Activated CD4-positive, alpha-beta T cell treated with anti-CD3 and anti-CD28 coated beads, Interleukin-2, amount 10 ng/mL, durations not matched to agents 7 days and 5 days (primary cell): ENCODE measurements at places on chromosomes 3 and 15. TPM values are rescaled to one million over a fixed set of nuclear protein-coding genes. Genes with fewer than 3 reads are reported as not detected.

SLC38A3 gene
- total RNA-seq = not detected

OR5H1 gene
- total RNA-seq = not detected

CIDEC gene
- not detected for total RNA-seq

COMMD4 gene
- 72.2 TPM for total RNA-seq

ITIH1 gene
- total RNA-seq = not detected

AADAC gene
- not detected for total RNA-seq

MESD gene
- 34.0 TPM for total RNA-seq

PROK2 gene
- total RNA-seq = 0.98 TPM

GOLGA8G gene
- not detected for total RNA-seq

GPR171 gene
- total RNA-seq = 181 TPM

BFSP2 gene
- total RNA-seq = not detected

RAP2B gene
- total RNA-seq = 23.7 TPM
